ENCODE measurements at places on chromosomes 5 and 9. TPM values are rescaled to one million over a fixed set of nuclear protein-coding genes. Genes with fewer than 3 reads are reported as not detected.

GRCh38 chr5:177455661-177456590 is 9.3 kb downstream of the PRR7 start:
- DNase-seq, result peak; percentile 96

GRCh38 chr5:59665086-59665831 is 228.3 kb downstream of the PDE4D start:
- no peak for DNase-seq

DNA sequence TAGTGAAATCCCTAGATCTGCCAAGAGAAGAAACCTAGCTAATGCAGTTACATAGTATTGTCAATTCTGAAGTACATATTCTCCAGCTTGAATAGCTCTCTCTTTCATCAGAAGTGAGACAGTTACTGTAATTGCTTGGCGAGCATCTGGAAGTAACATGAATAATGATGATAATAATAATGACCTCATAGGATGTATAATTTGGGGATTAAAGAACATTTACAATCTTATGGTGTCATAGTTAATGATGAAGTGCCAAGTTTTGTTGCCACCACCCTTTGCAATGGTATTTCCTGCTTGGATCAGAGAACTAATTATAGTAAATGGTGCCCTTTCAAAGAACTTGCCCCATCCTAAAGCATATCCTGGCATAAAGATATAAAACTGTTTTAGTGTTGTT is 201.4 kb downstream of the ADAMTSL1 start:
- DNase-seq, result no peak

DNA sequence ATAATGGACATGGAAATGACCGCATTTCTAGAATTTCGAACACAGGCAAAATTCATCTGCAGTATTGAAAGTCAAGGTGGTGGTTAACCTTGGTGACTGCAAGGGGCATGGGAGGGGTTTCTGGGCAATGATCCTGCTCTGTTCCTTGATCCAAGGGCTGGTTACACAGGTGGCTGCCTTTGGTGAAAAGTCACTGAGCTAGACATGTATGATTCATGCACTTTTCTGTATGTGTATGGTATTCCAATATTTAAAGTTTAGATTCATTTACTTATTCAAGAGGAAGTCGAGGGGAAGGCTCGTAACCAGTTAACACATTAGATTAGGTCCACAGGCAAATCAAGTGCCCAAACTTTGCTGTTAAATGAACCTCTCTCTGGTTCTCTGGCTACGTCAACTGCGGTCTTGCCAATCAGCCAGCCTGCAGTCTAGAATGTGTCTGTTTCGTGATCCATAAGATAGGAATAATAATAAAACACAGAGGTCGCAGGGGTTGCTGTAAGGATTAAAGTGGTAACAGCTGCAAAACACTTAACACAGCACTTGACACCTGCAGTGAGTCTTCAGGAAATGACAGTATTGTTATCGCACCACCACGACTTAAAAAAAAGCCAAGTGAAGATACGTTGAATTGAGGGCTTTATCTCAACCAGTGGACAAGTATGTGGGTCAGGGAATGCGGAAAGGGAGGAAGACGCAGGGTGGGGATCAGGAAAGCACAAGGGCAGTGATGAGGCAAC is 92.5 kb downstream of the TLE1 start:
- no peak for DNase-seq

GRCh38 chr5:107224272-107224671 is 446.5 kb downstream of the EFNA5 start:
- no peak for DNase-seq

- DNase-seq, result peak; percentile 43
These were observed at the start of gene SLC25A48 for GRCh38 chr5:135834639-135835529. TSS of gene SLC25A48 (plus strand) at chr5:135834663. CDS start at chr5:135834848, 185 bp downstream.

- peak; percentile 47 for DNase-seq
These were observed 1.2 kb upstream of the SLC25A48 start for GRCh38 chr5:135832941-135833920.

DNA sequence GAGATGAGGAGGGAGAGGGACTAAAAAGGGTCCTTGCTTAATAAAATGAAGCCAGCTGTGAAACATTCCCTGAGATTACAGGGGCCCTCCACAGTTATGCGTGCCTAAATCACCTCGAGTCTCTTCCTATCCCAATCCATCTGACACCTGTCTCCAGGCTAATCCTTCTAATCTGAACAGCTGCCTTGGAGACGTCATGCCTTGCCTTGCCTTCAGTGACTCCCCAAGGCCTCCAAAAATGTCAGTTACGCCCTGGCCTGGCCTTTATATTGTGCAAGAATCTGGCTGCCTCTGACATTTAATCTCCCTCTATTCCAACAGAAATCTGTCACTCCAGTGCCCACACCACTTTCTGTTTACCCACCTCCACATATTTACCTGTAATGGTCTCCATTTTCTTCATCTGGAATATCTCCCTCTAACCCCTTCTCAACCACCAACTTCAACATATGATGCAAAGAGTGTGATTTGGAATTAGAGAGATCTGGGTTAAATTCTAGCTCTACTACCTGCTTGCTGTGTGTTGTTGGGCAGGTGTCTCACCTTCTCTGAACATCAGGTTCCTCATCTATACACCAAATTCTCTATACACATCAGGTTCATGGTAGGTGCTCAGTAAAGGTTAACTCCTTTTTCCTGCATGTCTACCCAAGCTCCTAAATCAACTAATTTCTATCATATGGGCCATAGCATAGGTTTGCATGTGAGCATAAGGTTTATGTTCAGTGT is 57.9 kb downstream of the PTCD2 start:
- no peak for DNase-seq

The SMIM33 gene
- not detected for total RNA-seq

The TRIM36 gene
- 0.22 TPM for total RNA-seq

The DIRAS2 gene
- not detected for total RNA-seq

The CACFD1 gene
- 2.9 TPM for total RNA-seq

The SPATA31D1 gene
- total RNA-seq, result not detected
